ENCODE measurements at places on chromosomes 6 and 20.

- peaks cover 3% of the 10 kb centered on the region for H3K4me1 ChIP-seq
- H3K27me3 ChIP-seq = peaks cover 52% of the 10 kb centered on the region
- peaks cover 3% of the 10 kb centered on the region for H3K36me3 ChIP-seq
Measured at GRCh38 chr6:1322156-1322555, 10.3 kb downstream of the FOXQ1 start.

- H3K27ac ChIP-seq = peak overlapping the region; percentile 73
- H3K4me3 ChIP-seq = no peak overlapping the region
- peaks cover 49% of the 10 kb centered on the region for H3K4me1 ChIP-seq
- no peaks in the 10 kb centered on the region for H3K27me3 ChIP-seq
Measured at GRCh38 chr20:34369265-34369664, 6.2 kb downstream of the ITCH start.

DNA sequence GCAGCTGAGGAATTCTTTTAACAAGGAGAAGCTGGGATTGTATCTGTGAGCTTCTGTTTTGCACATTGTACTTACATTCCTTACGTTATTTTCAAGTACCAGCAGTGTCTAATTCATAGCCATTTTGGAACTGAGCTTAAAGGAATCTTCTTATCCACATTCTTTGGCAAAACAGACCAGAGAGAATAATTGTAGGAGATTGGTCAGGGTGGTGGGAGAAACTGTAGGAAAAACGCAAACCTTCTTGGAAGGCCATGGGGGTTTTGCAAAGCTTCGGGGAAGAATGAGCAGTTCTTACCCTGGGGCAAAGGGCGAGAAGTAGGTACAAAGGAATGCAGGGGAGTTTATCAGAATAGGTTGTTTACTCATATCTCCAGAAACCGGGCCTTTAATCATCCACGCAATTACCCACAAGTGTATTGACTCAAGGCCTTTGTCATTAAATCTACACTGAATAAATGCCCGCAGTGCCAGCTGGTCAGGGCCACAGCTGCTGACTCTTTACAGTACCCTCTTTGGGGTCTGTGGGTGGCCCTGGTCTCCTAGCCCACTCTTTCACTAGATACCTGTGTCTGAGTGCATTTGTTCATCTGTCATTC is 39.6 kb upstream of the SPTLC3 start:
- H3K4me3 ChIP-seq = no peak overlapping the region
- no peak overlapping the region for H3K27ac ChIP-seq
- no peak for DNase-seq

DNA sequence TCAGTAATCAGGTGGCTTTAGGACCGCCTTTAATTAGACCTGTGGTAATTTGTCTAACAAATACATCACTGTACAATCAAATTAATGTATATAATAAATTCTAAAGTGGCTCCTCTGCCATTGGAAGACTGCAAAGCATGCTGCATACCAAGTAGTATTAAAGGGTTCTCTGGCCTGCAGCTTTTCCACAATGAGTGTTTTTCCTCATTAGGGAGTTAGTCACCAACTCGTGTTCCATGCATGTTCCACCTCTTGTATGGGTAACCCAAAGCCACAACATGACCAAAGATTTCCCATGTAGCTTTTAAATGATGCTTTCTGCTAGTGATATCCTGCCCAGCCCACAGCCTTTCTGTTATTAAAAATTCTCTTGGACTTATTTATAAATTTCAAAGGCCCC is 218.7 kb downstream of the FUT9 start:
- no peak overlapping the region for H3K4me3 ChIP-seq
- no peaks in the 10 kb centered on the region for H3K4me1 ChIP-seq
- DNase-seq = no peak

DNA sequence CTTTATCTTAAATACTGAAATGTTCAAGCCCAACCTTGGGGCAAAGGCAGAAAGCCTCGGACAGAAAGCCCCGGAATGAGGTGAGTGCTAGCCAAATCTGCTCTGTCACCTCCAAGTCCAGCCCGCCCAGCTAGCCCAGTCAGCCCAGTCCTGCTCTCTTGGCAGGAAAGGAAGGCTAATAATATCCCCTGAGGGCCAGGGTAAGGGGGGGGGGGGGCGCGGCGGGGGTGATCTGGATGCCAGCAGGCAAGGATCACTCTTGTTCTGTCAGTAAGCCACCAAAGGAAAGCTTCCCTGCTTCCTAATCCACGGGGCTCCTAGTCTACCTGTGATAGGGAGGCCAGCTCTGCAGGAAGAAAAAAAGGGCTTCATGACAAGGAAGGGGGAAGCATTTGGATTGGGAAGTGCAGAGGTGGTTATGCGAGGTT is 1.1 kb downstream of the NDRG3 start:
- peak overlapping the region; percentile 81 for H3K4me3 ChIP-seq
- no peaks in the 10 kb centered on the region for H3K27me3 ChIP-seq
- peaks cover 4% of the 10 kb centered on the region for H3K36me3 ChIP-seq
- DNase-seq = no peak
- H3K27ac ChIP-seq = no peak overlapping the region
- H3K4me1 ChIP-seq = peaks cover 28% of the 10 kb centered on the region

DNA sequence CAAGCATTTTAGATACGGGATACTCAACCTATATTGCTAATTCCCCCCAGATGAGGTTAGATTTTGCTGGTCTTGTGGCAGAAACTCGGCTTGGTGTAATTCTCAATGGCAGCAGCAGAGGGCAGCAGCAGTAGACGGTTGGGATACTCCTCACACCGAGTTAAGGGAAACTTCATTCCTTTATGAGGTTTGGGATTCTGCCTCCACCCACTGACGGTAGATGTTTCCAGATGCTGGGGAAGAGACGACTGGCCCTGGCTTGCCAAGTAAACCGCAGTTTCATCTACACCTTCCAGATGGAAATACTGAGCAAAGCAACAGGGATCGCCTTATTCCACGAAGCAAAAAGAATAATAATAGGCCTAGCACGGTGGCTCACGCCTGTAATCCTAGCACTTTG is 8.2 kb upstream of the TBC1D7 start:
- no peak overlapping the region for H3K27ac ChIP-seq
- peaks cover 31% of the 10 kb centered on the region for H3K4me1 ChIP-seq
- peak; percentile 78 for DNase-seq
- no peaks in the 10 kb centered on the region for H3K36me3 ChIP-seq

DNA sequence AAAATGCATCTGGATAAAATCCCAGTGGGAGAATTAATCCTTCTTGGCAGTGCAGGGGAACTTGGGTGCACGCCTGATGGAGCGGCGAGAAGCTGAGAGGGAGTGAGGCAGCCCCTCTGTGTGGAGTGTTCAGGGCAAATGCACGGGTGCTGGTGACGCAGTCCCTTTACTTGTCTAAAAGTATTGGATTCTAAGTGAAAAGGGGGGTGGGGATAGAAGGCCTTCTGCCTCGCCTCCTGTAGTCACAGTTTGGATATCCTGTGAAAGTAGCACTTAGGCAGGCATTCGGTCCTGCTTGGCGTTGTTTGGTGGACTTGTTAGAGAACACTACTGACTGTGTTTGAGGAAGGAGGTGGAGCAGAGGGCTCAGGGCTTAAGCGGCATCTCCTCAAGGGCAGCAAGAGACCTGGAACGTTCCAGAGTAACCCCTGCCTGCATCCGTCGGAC is 39.3 kb downstream of the PHACTR3 start:
- no peaks in the 10 kb centered on the region for H3K4me1 ChIP-seq
- DNase-seq = no peak
- H3K27ac ChIP-seq = no peak overlapping the region
- no peak overlapping the region for H3K4me3 ChIP-seq

GRCh38 chr20:50992733-50993457 is 30.0 kb downstream of the KCNG1 start:
- H3K27me3 ChIP-seq = peaks cover 38% of the 10 kb centered on the region
- no peak overlapping the region for H3K4me3 ChIP-seq
- H3K27ac ChIP-seq = no peak overlapping the region
- no peaks in the 10 kb centered on the region for H3K4me1 ChIP-seq
- H3K36me3 ChIP-seq = no peaks in the 10 kb centered on the region

DNA sequence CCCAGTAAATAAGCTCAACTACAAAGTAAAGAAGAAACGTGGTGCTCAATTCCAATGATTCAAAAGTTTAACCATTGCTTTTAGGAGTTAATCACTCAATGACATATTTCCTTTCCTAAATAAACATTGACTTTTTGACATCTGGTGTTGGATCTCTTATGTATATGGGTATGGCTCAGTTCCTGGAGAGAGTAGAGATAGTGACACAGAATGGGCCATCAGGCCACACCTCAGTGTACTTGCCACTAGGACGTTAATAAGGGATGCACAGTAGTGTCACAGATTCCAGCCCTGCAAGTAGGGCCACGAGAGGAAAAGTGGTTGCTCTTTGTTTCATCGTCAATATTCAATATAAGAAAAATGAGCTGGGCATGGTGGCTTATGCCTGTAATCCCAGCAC is 48.9 kb upstream of the TXNDC5 start:
- H3K4me3 ChIP-seq = no peak overlapping the region
- no peaks in the 10 kb centered on the region for H3K4me1 ChIP-seq
- no peaks in the 10 kb centered on the region for H3K27me3 ChIP-seq
- no peaks in the 10 kb centered on the region for H3K36me3 ChIP-seq

GRCh38 chr6:68741501-68742386 is 106.7 kb downstream of the ADGRB3 start:
- no peak overlapping the region for H3K4me3 ChIP-seq
- H3K4me1 ChIP-seq = peaks cover 9% of the 10 kb centered on the region
- no peak for DNase-seq
- H3K27me3 ChIP-seq = no peaks in the 10 kb centered on the region

GRCh38 chr20:17108896-17109295 is 117.9 kb upstream of the PCSK2 start:
- H3K4me3 ChIP-seq = no peak overlapping the region
- DNase-seq = no peak
- no peaks in the 10 kb centered on the region for H3K36me3 ChIP-seq

GRCh38 chr20:53032478-53032932 is 60.3 kb downstream of the TSHZ2 start:
- H3K27ac ChIP-seq = no peak overlapping the region
- no peaks in the 10 kb centered on the region for H3K27me3 ChIP-seq
- DNase-seq = no peak
- H3K4me1 ChIP-seq = peaks cover 44% of the 10 kb centered on the region
- H3K4me3 ChIP-seq = no peak overlapping the region
- peaks cover 3% of the 10 kb centered on the region for H3K36me3 ChIP-seq

DNA sequence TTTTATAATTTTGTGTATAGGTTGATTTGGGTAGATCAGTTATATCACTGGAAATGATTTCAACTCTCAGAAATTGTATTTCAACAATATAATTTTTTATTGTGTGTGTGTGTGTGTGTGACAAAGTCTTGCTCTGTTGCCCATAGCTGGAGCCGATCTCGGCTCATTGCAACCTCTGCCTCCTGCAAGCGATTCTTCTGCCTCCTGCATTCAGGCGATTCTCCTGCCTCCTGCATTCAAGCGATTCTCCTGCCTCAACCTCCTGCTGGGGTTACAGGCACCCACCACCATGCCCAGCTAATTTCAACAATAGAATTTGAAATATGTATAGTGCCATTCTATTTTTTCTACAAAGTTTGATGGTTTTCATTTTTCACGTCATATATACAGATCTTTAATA is 24.1 kb downstream of the AFDN start:
- H3K27me3 ChIP-seq = peaks cover 6% of the 10 kb centered on the region
- no peaks in the 10 kb centered on the region for H3K4me1 ChIP-seq
- H3K27ac ChIP-seq = no peak overlapping the region
- H3K36me3 ChIP-seq = no peaks in the 10 kb centered on the region

DNA sequence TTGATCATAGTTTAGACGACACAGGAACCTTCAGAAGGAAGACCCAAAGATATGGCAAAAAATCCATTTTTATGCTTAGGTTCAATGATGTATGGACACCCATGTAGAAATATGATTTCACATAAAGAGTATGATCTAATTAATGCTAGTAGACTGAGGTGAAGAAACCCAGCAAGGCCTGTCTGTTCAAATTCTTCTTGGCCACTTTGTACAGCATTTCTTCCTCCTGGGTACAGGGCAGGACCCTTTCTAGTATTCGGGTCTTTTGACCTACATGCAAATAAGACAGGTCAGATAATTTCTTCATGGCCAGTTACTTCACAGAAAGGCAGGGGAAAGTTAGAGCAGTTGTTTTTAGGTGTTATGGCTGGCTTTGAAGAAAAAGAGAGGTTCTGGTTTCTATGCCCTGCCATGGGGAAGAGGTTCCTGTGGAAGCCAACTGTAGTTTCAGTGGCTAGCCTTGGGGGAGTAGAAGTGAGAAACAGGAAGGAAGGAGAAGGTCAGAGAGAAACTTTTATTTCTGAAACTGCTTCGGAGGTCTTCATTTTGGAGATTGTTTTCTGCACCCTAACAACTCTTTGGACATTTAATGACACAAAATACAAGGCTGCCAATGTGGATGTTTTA is 208.3 kb downstream of the PTPRK start:
- no peak overlapping the region for H3K4me3 ChIP-seq
- H3K27me3 ChIP-seq = no peaks in the 10 kb centered on the region
- H3K4me1 ChIP-seq = peaks cover 23% of the 10 kb centered on the region
- peaks cover 7% of the 10 kb centered on the region for H3K36me3 ChIP-seq

DNA sequence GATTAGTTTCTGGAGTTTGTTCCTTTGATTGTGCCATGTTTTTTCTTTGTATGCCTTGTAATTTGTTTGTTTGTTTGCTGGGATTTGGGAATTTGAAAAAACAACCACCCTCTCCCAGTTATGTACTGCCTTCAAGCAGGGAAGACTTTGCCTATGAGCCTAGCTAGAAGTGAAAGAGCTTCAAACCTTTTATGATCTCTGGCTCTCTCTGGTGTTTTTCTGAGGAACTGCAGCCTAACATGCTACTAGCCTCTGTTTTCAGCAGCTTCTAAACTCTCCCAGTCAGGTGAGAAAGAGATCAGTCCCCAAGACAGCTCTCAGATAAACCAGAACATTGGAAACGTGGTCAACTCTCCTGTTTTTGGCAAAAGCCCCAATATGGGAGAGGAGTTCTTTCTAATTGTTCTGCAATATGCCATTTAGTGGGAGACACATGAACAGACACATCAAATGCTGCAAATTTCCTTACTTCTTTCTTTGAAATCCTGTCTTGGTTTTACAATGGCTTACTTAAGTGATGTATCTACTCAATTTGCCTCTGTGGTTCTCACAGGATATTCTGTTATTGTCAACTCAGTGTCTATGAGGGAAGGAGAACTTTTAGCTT is 58.9 kb upstream of the SERINC1 start:
- peaks cover 4% of the 10 kb centered on the region for H3K27me3 ChIP-seq
- H3K36me3 ChIP-seq = no peaks in the 10 kb centered on the region
- peak; percentile 63 for DNase-seq
- H3K4me1 ChIP-seq = no peaks in the 10 kb centered on the region
- no peak overlapping the region for H3K27ac ChIP-seq

- no peak for DNase-seq
- H3K27me3 ChIP-seq = no peaks in the 10 kb centered on the region
- H3K27ac ChIP-seq = no peak overlapping the region
- H3K4me3 ChIP-seq = no peak overlapping the region
- H3K4me1 ChIP-seq = no peaks in the 10 kb centered on the region
Measured at GRCh38 chr6:81743649-81744048, 8.8 kb downstream of the TENT5A start.

- no peaks in the 10 kb centered on the region for H3K36me3 ChIP-seq
- no peak overlapping the region for H3K27ac ChIP-seq
- no peak for DNase-seq
Measured at GRCh38 chr6:25387483-25387882, 108.3 kb downstream of the CARMIL1 start.

Measured in activated naive CD4-positive, alpha-beta T cell treated with anti-CD3 and anti-CD28 coated beads, Interleukin-2, amount 10 ng/mL, durations not matched to agents 7 days and 5 days (primary cell).